ENCODE measurements at places on chromosomes 13 and 19. TPM values are rescaled to one million over a fixed set of nuclear protein-coding genes. Genes with fewer than 3 reads are reported as not detected.

Gene AKT2
- 94.5 TPM for total RNA-seq

GRCh38 chr19:38735257-38735686, 9.0 kb downstream of the CAPN12 start:
- no peak for DNase-seq

GRCh38 chr13:28569886-28570285, 75.0 kb upstream of the FLT1 start:
- DNase-seq: no peak

Gene PIK3R2
- total RNA-seq: 14.3 TPM

DNA sequence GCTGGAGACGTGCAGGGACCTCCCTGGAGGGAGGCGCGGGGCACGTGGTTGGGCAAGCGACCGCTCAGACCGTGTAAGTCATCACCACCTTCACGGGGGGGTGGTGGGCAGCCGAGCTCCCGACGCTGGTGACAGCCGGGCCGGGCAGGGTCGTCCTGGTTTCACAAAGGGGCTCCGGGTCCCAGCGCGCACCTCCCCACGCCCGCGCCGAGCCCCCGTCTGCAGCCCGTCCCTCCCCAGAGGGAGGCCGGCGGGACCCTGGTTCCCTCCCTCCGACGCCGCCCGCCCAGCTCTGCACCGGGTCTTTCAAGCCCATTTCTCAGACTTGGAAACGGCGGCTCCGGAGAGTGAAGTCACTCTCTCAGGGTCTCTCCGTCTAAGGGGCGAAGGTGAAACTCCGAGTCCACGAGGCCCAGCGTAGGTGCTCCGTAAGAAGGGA, 729 bp upstream of the ARID3A start:
- no peak for DNase-seq

- DNase-seq: no peak
Measured at GRCh38 chr19:1730157-1730556, 23.1 kb upstream of the ONECUT3 start.

Gene IFNL1
- not detected for total RNA-seq

DNA sequence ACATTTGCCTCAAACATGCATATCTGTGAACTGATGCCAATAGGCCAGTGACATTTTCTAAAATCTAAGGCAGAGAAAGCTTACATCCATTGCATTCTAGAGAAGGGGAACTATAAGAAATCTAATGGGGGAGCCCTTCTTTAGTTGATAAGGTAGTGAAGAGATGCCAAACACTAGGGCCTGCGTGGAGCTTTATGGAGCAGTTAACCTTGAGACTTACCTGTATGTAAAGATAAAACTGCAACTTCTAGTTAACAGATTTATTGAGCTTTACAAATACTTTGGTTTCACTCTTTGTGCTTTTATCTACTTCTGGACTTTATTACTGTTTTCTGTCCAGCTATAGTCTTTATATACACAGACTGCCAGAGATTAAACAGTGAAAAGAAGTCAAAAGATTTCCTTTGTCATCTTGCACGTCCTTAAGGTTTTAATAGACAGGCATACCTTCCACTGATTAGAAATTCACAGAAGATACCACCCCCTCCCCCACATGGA, 457.6 kb downstream of the KLF12 start:
- no peak for DNase-seq

DNA sequence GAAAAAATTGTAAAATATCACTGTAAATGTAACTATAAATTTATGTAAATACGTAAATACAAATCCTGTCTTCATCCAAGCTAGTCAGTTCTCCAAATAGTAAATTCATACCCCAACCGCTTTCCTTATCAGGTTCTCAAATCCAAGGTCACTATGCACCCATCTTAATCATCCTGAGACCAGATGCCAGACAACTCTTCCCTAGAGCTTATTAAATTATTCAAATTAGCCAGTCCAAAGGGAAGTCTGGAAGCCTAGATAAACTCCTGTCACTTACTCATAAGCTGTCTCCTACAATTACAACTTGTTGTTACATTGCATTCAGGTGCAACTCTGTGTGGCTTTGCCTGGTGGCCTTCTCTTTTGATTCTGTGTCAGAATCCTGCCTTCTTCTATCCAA, 836.1 kb upstream of the PCDH20 start:
- no peak for DNase-seq

- DNase-seq: no peak
Measured at GRCh38 chr19:50167314-50167721, 4.2 kb upstream of the IZUMO2 start.

GRCh38 chr13:99717959-99718674, 216.8 kb downstream of the TM9SF2 start:
- DNase-seq: no peak
